ENCODE measurements at places on chromosomes 7 and 10. TPM values are rescaled to one million over a fixed set of nuclear protein-coding genes. Genes with fewer than 3 reads are reported as not detected.
A peak's percentile ranks its signal among the peaks of the same experiment; 100 is the strongest.

DNA sequence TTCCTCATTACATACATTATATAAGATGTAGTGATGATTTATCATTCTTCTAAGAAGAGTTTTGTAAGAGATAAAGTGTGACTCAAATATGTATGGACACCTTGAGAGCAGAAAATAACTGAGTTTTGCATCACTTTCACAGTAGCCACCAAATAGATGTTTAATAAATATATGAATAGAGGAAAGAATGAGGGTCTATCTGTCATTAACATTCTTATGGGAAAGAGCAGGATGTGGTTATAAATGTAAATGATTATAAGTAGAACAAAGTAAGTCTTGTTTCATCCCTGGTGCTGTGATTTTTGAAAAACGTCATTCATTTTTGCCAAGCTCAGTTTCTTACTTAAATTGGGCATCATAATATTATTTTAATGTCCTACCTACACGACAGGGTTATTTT, 15.0 kb upstream of the CRPPA start:
- no peak for DNase-seq
- no peaks in the 10 kb centered on the region for H3K36me3 ChIP-seq
- H3K27me3 ChIP-seq, result no peaks in the 10 kb centered on the region
- H3K4me3 ChIP-seq, result no peak overlapping the region

- H3K4me3 ChIP-seq, result no peak overlapping the region
- no peak for DNase-seq
- peaks cover 5% of the 10 kb centered on the region for H3K27me3 ChIP-seq
- no peak overlapping the region for H3K27ac ChIP-seq
- no peaks in the 10 kb centered on the region for H3K36me3 ChIP-seq
These were observed 123.3 kb downstream of the TMEM26 start for GRCh38 chr10:61329854-61330253.

DNA sequence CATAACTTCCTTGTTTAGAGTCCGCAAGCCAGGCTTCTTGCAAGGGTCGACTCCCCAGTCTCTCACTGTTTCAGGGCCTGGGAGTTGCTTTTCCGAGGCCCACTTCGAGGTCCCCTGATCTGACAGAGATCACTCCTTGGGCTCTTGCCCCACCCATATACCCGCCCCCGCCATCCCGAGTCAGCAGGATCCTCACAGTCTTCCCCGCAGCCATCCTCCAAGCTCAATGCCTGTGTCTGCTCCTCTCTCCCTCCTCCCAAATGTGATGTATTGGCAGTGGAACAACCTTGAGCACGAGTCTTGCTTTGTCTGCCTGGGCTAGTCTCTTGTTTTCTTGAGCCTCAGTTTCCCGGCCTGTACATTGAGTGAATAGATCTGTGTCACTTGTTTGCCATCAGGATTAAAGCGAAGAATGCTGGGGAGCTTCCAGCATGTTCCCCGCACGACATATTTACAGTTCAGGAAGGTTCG, 2.4 kb upstream of the HMX2 start:
- H3K36me3 ChIP-seq, result peaks cover 2% of the 10 kb centered on the region
- peaks cover 80% of the 10 kb centered on the region for H3K27me3 ChIP-seq
- peaks cover 39% of the 10 kb centered on the region for H3K4me1 ChIP-seq
- peak overlapping the region; percentile 47 for H3K4me3 ChIP-seq
- DNase-seq, result no peak

- H3K27me3 ChIP-seq, result peaks cover 37% of the 10 kb centered on the region
- H3K36me3 ChIP-seq, result no peaks in the 10 kb centered on the region
- H3K4me3 ChIP-seq, result no peak overlapping the region
These were observed 43.0 kb upstream of the CDK1 start for GRCh38 chr10:60735244-60735643.

GRCh38 chr10:13637303-13637856, 50.6 kb downstream of the PRPF18 start:
- no peak overlapping the region for H3K4me3 ChIP-seq
- H3K36me3 ChIP-seq, result peaks cover 34% of the 10 kb centered on the region
- H3K4me1 ChIP-seq, result no peaks in the 10 kb centered on the region

DNA sequence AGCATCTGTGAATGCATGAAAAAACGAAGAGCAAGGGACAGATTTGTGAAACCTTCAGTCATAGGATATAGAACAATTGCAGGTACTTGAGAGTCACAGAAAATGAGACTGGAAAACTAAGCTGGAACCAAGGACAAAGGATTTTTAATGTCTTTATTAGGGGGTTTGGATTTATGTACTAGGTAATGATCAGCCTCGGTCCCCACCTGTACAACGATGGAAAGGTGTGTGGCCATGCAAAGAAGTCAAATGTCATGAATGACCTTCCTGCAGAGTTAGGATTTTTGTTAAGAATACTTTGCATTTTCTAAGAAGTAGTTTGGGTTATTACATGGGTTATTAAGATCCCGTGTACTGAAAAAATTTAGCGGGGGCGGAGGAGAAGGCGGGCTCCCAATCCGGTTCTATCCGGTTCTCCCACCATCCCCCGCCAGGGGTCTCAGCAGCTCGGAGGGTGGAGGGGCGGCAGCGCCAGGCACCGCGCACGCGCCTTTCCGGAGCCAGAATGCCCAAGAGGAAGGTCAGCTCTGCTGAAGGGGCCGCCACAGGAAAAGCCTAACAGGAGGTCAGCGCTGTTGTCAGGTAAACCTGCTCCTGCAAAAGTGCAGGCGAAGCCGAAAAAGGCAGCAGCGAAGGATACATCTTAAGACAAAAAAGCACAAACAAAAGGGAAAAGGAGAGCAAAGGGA, 327.5 kb upstream of the PLXDC2 start:
- H3K4me3 ChIP-seq, result peak overlapping the region; percentile 13
- no peaks in the 10 kb centered on the region for H3K36me3 ChIP-seq
- peak; percentile 24 for DNase-seq
- no peak overlapping the region for H3K27ac ChIP-seq

DNA sequence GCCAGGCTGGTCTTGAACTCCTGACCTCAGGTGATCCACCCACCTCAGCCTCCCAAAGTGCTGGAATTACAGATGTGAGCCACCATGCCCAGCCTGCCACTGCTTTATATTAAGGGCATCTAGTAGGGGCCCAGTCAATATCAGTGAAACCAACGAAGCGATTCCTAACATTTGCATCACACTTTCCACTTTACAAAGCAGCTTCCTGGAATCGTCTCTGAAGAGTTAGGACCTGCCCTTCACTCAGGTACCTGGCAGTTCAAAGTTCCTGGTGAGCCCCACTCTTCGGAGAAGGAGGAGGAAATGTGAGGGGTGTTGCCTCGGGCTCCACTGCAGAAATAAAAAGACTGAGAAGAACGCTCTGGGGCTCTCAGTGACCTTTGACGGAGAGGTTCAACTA, 31.1 kb upstream of the EZH2 start:
- no peaks in the 10 kb centered on the region for H3K27me3 ChIP-seq
- peaks cover 55% of the 10 kb centered on the region for H3K4me1 ChIP-seq
- peak overlapping the region; percentile 70 for H3K4me3 ChIP-seq
- no peaks in the 10 kb centered on the region for H3K36me3 ChIP-seq
- no peak for DNase-seq
- H3K27ac ChIP-seq, result peak overlapping the region; percentile 95

DNA sequence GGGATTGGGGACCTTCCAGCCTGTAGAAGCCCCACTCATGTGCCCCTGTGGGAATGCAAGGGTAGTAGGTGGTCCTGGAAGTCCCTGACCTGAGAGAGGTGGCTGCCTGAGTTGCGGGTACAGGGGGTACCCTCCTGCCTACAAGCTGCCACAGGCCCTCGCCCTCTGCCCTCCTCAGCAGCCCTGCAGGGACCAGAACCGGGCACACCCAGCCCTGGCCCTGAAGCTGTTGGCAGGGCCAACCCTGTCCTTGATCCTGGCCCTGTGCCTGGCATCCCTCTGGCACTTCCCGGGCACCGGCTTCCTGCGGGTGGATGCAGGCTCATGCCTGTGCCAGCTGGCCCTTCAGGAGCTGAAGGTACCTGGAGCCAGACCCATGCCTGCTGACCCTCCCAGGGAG, 54.9 kb upstream of the ELN start:
- no peak overlapping the region for H3K27ac ChIP-seq
- H3K36me3 ChIP-seq, result no peaks in the 10 kb centered on the region
- H3K27me3 ChIP-seq, result peaks cover 6% of the 10 kb centered on the region
- no peak for DNase-seq

DNA sequence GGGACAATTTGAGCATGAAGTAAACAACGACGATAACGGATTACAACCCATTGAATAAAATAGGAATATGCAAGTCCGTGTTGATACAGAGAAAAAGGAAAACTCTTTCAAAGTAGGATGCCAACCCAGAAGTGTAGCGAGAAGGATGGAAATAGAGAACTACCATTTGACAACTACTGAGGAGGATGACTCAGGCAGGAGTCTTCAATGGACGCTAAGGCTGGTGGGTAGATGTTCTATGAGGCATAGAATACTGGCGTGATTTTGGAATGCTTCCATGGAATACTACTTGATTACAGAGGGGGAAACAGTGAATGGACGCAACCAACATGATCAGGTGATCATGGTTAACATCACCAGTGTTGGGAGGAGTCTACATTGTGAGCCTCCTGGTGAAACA, 828 bp upstream of the CFAP70 start:
- peaks cover 7% of the 10 kb centered on the region for H3K36me3 ChIP-seq
- H3K27ac ChIP-seq, result no peak overlapping the region
- no peak for DNase-seq
- H3K4me3 ChIP-seq, result no peak overlapping the region
- H3K4me1 ChIP-seq, result peaks cover 9% of the 10 kb centered on the region
- H3K27me3 ChIP-seq, result no peaks in the 10 kb centered on the region

DNA sequence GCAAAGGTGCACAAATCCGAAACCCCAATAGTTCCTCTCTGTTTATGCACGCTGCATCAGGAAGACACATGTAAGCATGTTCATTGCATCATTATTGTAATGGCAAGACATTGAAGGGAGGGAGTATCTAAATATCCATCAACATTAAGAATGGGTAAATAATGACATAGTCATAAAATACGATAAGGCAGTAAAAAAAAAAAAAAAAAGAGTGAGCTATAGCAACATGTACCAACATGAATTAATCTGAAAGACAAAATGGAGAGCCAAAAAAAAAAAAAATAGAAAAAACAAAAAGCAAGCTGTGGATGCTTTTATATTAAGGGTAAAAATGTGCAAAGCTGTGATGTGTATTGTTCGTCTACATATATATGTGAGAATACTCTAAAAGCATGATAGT, 70.2 kb upstream of the ABLIM1 start:
- no peak for DNase-seq
- no peaks in the 10 kb centered on the region for H3K4me1 ChIP-seq
- no peak overlapping the region for H3K27ac ChIP-seq
- peaks cover 6% of the 10 kb centered on the region for H3K27me3 ChIP-seq

Gene CCDC136
- total RNA-seq, result 14.5 TPM

Gene VPS37D
- 0.86 TPM for total RNA-seq

Gene SUN3
- not detected for total RNA-seq

Gene GRID2IP
- total RNA-seq, result 0.28 TPM

Gene SAP25
- total RNA-seq, result 57.6 TPM

Gene WDR86
- 2.1 TPM for total RNA-seq

Gene ASIC3
- 6.0 TPM for total RNA-seq

Gene SLC16A12
- not detected for total RNA-seq
